ENCODE measurements at places on chromosomes 1 and 21.

GRCh38 chr1:62628506-62628905, 31.2 kb downstream of the ANGPTL3 start:
- DNase-seq = no peak

DNA sequence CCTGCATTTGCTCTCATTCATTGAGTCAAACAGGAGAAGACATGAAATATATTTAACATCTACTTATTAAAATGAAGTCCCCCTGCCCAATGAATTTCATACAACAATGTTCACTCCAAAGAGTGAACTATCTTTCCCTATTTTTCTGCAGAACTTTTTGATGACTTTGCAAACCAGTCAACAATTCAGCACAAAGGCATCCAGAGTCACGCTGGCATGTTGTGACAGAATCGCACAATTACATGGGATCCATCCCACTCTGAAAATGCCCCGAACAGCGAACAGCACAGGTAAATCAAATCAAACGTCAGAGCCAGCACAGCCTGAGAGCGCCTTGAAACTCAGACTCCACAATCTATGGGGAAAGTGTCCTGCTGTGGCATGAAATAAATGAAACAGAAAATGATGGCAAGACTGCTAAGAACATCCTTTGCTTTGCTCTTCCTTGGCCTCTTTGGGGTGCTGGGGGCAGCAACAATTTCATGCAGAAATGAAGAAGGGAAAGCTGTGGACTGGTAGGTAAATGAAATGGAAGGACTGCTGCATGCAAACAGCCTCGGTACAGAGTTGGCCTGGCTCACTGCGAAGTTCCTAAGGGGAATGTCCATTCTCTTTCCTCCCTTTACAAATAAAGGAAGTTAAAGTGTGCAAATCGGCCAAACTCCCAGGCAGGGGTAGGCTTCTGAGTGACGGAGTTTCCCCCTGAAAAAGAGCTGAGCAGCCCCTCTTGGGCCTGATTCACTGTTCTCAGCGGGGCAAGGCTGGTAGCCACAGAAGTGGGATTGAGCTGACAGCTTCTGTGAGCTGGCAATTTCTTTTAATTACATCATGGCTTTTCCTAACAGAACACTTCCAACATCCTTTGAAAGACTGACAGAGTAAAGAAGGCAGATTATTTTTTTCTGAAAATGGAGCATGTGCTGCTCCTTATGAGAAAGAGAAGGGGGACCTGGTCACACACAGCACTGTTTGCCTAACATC, at the start of gene DNASE2B:
Gene DNASE2B (plus strand): TSS at position 310 of the 981 bp plus-strand sequence. CDS start 81 bp downstream, at position 391.
- DNase-seq = no peak

DNA sequence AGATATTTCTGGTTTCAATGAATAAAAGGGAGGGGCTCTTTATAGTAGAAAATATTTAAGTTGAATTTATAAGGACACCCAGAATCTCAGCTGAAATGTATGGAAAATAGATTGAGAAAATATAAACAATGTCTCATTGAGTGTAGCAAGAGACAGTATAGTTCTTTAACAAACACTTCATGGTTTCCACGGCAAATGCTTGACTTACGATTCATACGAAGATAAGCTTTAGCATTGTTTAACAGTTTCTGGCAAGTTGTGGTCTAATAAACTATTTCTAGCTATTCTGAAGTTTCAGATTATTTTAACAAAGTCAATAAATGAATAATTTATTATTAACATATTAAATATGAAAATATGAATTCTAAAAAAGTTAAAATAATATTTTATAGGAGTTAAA, 1419.4 kb downstream of the KCNT2 start:
- no peak for DNase-seq

DNA sequence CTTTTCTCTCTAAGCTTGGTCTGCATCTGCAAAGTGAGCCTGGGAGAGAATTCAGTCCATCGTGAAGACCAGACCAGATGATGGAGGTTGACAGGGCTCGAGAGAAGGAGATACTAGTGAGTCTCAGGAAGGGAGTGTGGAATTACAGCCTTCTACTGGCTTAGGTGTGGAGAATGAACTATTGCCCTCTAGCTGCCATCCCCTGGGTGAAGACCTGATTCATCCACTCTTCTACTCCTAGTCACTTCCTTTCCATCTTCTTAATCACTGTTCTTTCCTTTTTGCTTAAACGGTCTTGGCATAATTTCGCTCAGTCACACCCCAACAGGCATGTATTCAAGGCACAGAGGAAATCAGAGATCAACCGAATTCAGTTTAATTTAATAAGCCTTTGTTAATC, 34.0 kb upstream of the HSD17B7 start:
- DNase-seq = no peak

GRCh38 chr1:70608815-70609214, 197.7 kb downstream of the CTH start:
- no peak for DNase-seq

DNA sequence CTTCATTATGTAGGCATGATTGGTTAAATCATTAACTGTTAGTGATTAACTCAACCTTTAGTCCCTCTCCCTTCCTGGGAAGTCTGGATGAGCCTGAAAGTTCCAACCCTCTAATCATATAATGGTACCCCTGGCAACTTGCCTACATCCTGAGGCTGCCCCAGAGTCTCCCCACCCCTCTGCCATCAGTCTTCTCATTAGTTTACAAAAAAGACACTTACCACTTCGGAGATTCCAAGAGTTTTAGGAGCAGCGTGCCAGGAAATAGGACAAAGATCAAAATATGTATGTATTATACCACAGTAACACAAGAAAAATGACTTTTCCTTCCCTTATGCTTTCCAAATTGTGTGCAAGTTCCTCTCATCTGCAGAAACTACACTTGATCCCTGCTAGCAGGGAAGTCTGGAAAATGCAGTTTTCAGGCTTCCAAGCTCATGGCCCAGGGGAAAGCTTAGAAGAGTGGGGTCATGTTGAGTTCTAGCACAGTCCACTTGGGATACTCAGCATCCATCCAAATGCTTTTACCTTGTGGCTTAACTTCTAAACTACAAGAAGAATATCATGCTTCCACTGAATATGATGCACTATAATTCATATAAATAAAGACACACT, 64.6 kb upstream of the PPIH start:
- DNase-seq = no peak

DNA sequence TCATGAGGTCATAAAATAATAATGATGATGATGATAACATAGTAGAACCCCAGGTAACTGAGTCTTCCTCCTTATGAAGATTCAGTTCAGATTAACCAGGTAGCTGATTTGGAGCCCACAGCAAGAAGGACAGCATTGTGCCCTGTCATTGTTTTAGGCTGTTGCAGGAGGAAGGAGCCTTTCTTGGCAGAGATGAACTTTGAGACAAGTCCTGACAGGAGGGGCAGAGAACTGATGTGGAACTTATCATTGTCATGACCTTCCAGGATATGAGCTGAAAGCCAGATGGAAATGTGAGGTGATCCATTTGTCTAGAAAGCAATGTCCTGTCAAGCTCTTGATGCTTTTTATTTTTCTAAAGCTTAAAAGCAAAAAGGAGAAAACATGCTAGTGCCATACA, 132.6 kb upstream of the COA6 start:
- DNase-seq = no peak

- DNase-seq = no peak
Measured at GRCh38 chr1:152109231-152109997, 5.8 kb downstream of the TCHH start.

- no peak for DNase-seq
Measured at GRCh38 chr1:59026472-59026948, 242.7 kb upstream of the JUN start.

- no peak for DNase-seq
Measured at GRCh38 chr1:161099090-161099802, 1.1 kb downstream of the KLHDC9 start.

GRCh38 chr1:34162852-34163766, 1.9 kb downstream of the CSMD2 start:
- DNase-seq = peak; percentile 56

- DNase-seq = no peak
Measured at GRCh38 chr1:10813799-10814198, 17.4 kb upstream of the CASZ1 start.

- DNase-seq = peak; percentile 12
Measured at GRCh38 chr1:58251430-58252073, 295.0 kb downstream of the OMA1 start.

DNA sequence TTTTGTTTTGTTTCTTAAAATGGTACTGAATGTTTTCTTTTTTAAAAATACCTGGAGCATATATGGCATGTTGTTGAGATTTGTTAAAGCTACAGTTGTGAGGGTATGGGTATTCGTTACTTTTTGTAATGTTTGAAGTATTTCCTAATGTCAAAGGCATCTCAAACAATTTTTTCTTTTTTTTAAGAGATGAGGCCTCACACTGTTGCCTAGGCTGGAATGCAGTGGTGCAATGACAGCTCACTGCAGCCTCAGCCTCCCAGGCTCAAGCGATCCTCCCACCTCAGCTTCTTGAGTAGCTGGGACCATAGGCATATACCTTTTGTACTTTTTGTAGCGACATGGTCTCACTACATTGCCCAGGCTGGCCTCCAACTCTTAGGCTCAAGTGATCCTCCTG, 16.1 kb downstream of the CLCN6 start:
- DNase-seq = no peak

GRCh38 chr1:79041666-79042065, 35.1 kb upstream of the ADGRL4 start:
- DNase-seq = no peak

- DNase-seq = no peak
Measured at GRCh38 chr1:183946320-183946613, 91.3 kb downstream of the COLGALT2 start.

GRCh38 chr1:208431721-208432120, 187.5 kb upstream of the PLXNA2 start:
- no peak for DNase-seq

GRCh38 chr1:231856426-231856825, 229.8 kb downstream of the DISC1 start:
- DNase-seq = no peak

DNA sequence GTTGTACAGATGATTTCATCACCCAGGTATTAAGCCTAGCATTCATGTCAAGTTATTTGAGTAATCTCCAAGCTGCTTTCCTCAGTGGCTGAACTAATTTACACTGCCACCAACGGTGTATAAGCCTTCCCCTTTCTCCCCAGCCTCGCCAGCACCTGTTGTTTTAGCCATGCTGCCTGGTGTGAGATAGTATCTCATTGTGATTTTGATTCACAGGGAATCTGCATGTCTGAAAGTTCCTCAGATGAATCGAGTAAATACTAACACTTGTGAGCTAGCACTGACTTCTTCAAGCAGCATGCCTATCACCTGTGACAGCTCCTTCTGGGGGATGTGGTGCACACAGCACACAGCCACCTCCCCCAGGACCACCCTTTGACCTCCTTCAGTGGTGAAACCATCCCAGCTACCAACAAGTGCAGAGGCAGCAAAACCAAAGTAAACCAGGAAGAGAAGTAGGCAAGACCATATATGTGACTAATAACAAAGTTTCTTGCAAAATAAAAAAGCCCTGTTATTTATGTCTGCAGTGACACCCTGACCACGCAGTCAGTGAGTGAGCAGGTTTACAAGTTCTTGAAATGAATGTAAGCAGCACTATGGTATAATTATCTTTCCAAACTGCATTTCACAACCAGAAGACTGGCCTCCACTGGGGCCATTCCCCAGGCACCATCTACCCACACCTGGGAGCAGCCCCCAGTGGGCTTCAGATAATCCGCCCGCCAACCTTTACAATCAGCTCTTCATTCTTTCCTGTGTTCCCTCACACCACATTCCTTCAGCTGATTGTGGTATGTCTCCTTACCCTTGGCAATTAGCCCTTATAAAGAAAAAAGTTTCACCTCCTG, 173.8 kb downstream of the ETS2 start:
- no peak for DNase-seq

DNA sequence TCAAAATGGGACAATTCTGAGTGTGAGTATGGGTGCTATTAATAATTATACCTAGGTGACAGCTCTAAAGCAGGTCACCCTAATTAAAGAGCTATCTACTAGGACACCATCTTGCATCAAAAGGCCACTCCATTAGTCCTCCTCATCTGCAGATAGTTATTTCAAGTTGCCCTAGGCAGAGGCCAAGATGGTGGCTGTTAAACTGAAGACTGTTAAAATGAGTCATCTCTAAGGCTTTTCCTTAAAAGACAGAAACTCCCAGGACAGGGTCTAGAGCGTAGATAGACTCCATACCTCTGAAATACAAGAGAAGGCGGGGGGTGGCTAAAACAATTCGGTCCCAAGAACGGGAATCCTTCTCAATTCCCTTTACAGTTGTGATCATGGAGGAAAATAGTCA, 4.5 kb upstream of the ZNF697 start:
- DNase-seq = no peak

GRCh38 chr1:226268421-226269124, 40.4 kb downstream of the LIN9 start:
- DNase-seq = no peak

Measured in GM12891 (cell line).